ENCODE measurements at places on chromosomes 6 and 20.

GRCh38 chr6:142820338-142821051 lies 124.5 kb downstream of the HIVEP2 start:
- no peak for DNase-seq

GRCh38 chr6:152160346-152160745 lies 352.9 kb downstream of the ESR1 start:
- peak; percentile 57 for DNase-seq

GRCh38 chr20:11387189-11387754 lies 530.4 kb upstream of the BTBD3 start:
- no peak for DNase-seq

DNA sequence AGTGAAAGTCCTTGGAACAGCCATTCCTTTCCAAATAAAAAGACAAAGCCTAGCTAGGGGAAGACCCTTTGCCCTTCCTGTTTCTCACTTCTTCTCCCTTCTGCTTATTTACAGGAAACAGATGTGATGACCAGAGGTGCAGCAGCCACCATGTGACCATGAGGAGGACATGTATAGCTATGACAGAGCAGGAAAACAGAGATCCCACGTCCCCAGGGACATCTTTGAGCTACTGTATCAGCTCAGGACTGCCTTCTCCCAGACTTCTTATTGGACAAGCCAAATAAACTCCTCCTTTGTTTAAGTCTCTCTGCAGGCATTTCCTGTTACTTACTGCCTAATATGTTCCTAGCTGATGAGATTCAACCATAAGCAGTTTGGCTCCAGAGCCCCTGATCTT lies 133.1 kb upstream of the MLN start:
- DNase-seq: no peak

Data from B cell (primary cell).